ENCODE measurements at places on chromosomes 2 and 18. TPM values are rescaled to one million over a fixed set of nuclear protein-coding genes. Genes with fewer than 3 reads are reported as not detected.

Gene NOP58
- 95.9 TPM for total RNA-seq

Gene GAREM1
- total RNA-seq, result 4.9 TPM

Gene NCOA1
- 10.3 TPM for total RNA-seq

Gene C2orf78
- not detected for total RNA-seq

Gene ABI2
- total RNA-seq, result 73.3 TPM

Gene GREB1L
- total RNA-seq, result not detected

Gene COL4A4
- 0.67 TPM for total RNA-seq

Gene LOXHD1
- total RNA-seq, result 0.07 TPM

Gene PFN4
- not detected for total RNA-seq

All from H7 (cell line).